ENCODE measurements at places on chromosomes 4 and X. TPM values are rescaled to one million over a fixed set of nuclear protein-coding genes. Genes with fewer than 3 reads are reported as not detected.

Gene BANK1
- 0.34 TPM for total RNA-seq

Gene CSAG2
- total RNA-seq, result not detected

Gene ADGRG4
- total RNA-seq, result not detected

GRCh38 chrX:107107459-107107858, 11.2 kb downstream of the RBM41 start:
- no peak for DNase-seq

DNA sequence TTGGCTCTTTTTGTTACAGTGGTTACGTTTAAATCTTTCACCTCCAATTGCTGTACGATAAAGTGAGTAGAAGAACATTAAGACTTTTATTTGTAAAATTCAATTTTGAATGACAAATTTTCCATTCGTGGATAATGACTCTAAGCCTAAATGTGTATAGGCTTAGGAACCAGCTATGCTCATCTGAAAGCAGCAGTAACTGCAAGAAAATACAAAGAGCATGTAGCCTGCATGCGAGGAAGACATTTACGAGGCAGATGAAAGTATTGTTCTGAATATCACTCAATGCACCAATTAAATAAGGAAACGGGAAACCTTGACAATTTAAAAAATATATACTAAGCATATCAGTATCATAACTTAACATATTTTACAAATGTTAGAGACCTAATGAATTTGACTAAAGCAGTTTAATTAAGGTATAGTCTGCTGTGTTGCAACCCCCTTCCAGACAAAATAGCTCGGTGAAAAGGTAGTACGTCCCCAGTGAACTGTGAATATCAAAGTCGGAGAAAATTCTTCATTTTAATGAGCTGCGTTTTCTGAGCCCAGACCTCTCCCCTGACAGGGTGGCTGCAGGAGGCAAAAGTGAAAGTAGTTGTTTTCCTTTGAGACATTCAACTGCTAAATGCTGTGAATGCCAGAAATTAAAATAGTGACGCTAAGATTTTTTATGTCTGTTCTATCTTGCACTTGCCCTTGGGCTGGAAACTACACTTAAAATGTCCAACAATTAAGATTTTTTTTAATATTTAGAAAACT, 1236.5 kb upstream of the TENM3 start:
- no peak for DNase-seq

DNA sequence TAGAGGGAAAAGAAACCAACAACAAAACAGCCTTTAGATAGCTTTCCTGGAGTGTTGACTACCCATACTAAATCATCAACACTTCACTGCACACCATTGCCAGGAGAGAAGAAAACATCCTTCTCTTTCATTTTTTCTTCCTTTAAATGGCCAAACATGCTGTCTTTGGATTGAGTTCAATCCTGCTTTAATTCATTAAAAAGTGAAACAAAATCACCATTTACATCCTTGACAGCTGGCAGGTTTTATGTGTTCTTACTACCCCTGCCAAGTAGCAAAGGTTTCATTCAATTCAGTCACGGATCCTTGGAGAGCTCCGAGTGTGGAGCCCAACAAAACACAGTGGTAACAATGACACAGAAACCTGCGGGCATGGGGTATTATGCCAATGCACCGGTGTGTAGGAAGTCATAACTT, 568.3 kb downstream of the ANKRD50 start:
- no peak for DNase-seq

- DNase-seq, result no peak
These were observed 18.2 kb downstream of the MAGEA9 start for GRCh38 chrX:149799938-149800337.

DNA sequence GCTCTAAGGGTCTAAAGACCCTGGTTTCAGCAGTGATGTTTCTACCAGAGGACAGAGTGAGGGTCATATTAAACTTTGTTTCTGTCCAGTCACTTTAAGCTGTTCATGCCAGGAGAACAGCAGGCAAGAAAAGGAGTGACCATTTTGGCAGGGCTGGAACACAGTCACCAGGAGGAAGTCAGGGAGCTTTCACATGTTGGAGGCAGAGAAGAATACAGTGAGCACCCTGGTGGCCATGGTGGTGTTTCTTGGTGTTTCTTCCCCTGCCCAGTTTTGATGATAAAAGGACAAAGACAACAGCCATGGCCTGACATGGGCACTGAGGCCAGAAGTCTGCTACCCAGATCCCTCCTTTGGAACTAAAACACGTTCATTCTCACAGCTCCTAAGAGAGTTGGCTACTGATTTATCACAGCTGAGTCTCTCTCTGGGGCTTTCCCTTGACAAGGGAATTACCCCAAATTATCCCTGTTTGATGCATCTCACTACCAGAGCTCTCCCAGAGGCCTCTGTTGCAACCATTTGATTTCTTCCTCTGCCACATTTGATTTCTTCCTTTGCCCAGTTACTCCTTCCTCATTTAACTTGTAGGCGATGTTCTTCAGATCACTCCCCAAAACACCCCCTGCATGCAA, 106.4 kb upstream of the NWD2 start:
- DNase-seq, result no peak

Measured in activated CD8-positive, alpha-beta T cell treated with anti-CD3 and anti-CD28 coated beads for 36 hours (primary cell).